ENCODE measurements at places on chromosomes 4 and X.

GRCh38 chrX:153732401-153732800 is 7.7 kb downstream of the ABCD1 start:
- no peak for DNase-seq

DNA sequence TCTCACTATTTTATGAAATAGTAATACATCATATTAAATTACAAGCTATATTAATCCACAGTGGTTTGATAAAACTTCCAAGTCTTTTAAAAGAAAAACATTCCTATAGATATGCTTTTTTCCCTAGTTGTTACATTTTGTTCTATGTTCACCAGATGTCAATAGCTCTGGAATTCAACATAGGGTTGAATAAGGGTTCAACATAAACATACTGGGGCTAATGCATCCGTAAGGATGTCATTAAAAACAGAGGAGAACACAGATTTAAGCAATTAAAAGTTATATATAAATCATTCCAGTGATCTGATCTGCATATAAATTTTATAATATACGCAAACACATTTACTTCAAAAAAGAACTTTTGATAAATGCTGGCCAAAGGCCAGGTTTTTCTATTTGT is 32.5 kb downstream of the SULT1B1 start:
- no peak for DNase-seq

GRCh38 chrX:50707405-50707804 is 106.6 kb downstream of the SHROOM4 start:
- no peak for DNase-seq

GRCh38 chrX:124440695-124441094 is 94.3 kb downstream of the SH2D1A start:
- no peak for DNase-seq

GRCh38 chr4:64497491-64497890 is 88.2 kb upstream of the TECRL start:
- DNase-seq, result no peak

Data from memory B cell (primary cell).